ENCODE measurements at places on chromosomes 13 and 19. TPM values are rescaled to one million over a fixed set of nuclear protein-coding genes. Genes with fewer than 3 reads are reported as not detected.

The HCST gene
- 21.1 TPM for polyA plus RNA-seq

The PCP2 gene
- polyA plus RNA-seq, result 3.7 TPM

The TEX101 gene
- not detected for polyA plus RNA-seq

The RNF17 gene
- polyA plus RNA-seq, result not detected

The CSNK1A1L gene
- polyA plus RNA-seq, result not detected

The CD209 gene
- 12.7 TPM for polyA plus RNA-seq

The DIAPH3 gene
- polyA plus RNA-seq, result 0.45 TPM

Data from adipose tissue (tissue), 3 donors.